H9 (cell line): ENCODE measurements at places on chromosomes 11 and 22.

DNA sequence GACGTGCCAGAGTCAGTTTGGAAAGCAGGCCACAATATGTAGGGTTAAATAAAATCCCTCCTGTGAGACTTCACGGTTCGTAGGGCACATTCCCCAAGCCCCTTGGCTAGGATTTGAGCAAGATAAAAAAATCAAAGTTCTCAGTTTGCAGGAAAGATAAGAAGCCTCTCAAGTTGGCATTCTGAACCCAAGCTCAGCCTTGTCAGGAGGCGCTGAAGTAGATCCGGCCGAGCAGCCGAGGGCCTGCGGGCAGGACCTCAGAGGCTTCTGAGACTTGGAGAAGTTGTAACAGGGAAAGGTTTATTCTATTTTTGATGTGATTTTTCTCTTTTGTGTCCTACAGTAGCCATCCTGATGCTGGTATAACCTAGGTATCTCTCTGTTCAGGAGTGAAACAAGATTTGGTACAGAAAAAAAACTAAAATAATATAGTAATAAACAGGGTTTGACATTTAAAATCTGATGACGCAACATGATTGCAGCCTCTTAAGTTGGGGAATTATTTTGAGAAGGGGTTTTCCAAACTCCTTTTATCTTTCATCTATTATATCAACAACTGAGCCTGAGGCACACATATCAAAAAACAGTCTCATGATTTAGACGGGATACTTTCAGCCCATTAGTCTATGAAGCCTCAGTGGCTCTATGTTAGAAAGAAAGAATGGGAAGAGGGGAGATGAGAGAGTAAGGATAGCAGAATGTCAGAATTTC is 10.1 kb downstream of the PATE2 start:
- no peak for DNase-seq

DNA sequence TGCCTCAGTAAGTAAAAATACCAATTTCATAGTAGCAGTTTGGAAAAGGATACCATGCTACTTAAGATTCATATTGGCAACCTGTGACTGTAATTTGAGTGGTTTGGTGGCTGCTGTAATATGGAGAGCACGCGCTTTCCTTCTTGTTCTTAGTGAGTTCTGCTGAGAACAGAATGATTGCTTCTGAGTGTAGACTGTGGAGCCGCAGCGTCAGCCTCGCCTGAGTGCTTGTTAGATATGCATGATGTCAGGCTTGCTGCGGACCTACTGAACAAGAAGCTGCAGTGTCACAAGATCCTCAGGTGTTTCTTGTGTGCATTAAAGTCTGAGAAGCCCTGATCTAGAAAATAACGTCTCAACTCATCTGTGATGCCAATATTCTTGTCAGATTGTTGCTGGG is 143.2 kb downstream of the ARHGAP42 start:
- DNase-seq: no peak

DNA sequence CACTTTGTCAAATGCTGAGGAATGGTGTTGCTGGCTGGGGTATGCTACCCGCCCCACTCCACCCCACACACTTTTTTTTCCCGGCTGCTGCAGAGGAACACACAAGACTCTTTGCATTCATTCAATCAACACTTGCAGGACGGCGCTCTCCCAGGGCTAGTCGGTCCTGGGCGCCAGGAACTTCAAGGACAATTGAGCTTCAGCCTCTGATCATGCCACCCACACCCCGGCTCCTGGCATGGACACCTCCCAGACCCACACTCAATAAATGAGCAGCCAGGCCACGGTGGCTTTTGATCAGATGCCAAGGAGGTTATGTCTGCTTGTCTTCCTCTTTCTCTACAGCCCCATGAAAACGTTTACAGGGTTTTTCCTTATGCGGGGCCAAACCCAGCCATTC is 19.8 kb downstream of the TPST2 start:
- DNase-seq: no peak

GRCh38 chr11:48044577-48044976 is 64.2 kb downstream of the PTPRJ start:
- DNase-seq: no peak

GRCh38 chr11:66651016-66651415 is 12.5 kb downstream of the RBM4 start:
- DNase-seq: no peak

DNA sequence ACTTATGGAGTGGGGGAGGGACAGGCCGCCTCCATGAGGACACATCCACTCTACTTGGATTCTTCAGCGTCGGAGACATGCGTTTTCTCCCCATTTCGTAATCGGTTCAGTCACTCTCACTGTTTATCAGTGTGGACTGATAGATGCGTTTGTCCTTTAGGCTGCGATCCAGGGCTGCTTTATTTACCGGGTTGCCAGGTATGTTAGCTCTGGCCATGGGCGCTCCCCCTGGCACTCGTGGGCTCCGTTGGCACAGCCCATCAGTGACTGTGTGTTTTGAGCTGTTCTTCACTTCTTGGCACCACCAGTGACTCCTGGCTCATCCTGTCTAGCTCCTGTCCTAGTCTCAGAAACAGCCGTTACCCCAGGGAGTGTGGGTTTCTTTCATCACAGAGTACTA is 1203.3 kb downstream of the BRD1 start:
- no peak for DNase-seq

DNA sequence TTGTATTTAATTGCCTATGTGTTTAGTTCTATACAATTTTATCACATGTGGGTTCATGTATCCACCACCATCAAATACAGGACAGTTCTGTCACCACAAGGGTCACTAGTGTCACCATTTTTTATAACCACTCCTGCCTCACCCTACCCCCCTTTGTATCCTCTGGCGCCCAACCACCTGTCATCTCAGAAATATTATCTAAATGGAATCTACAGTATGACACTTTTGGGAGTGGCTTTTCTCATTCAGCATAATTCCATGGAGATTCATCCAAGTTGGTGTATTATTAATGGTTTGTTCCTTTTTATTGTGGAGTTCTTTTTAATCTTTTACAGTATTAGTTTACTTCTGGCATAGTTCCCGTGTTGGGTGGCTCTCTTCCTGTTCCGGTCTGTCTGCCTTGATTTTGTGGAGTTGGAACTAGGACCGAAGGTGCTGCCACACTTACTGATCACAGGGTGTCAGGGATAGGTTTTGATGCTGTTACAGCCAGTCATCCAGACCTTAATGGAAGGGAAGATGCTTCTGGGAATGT is 58.5 kb downstream of the TNRC6B start:
- no peak for DNase-seq

DNA sequence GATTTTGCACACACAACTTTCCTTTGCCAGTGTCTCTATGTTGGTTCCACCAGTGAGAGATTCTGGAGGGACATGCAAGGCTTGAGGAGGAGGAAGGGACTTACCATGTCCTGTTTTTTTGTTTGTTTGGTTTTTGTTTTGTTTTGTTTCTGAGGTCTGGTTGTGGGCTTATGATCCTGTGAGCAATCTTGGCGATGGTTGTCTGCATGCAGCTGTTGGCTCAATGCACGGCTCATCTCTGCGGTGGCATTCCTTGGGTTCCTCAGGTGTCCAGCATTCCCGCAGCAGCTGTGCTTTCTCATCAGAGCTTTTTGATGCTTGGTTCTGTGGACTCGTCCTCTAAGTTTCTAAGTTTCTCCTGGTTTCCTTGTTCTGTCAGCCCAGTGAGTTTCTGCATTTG is 4.8 kb upstream of the NNMT start:
- no peak for DNase-seq

DNA sequence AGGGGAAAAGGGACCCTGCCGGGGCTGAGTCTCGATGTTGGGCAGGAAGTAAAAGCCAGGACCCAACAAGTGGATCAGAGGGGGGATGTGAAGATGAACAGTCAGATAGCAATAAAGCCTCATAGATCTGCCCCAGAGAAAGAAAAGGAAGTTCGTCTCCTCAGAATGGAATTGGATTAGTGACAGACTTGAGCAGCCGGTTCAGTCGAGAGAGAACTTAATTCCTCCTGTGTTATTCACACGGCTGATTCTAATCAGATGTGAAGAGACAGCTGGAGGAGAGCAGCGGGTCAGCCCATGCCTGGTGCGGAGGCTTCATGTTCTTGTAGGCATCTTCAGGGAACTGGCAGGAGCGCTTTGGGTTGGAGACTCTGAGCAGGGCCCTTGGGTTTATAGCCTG is 29.3 kb upstream of the CABP7 start:
- no peak for DNase-seq

GRCh38 chr11:122663056-122663740 is 7.7 kb downstream of the UBASH3B start:
- no peak for DNase-seq

DNA sequence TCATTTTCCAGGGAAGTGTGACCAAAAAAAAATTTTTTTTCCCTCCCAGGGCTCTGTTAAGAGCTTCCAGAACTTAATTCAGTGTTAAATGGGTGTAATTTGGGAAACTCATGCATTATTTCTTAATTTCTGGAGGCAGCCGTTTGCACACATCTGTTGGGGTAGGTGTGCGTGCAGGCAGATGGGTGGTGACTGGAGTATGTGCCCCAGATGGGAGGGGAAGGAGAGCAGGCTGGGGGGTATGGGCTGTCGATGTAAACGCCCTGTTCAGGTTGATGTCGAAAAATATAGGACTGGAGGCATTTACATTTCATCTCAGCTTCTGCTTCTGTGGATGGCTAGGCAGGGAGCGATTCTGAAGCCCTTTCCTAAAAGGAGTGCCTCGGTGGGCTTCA is 13.7 kb upstream of the SHISAL1 start:
- no peak for DNase-seq

DNA sequence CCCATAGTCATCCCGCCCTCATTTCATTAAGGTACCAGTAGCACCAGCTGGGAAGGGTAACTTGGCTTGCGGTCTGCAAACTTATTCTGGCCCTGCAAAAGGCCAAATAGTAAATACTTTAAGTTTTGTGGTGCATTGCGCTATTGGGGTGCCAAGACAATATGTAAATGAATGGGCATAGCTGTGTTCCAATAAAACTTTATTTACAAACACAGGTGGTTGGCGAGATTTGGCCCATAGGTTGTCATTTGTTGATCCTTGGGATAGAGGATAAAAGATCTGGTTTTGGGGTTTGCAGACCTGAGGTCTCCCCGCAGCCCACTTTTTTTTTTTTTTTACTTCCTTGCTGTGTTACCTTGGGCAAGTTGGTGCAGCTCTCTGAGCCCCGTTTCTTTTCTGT is 127.4 kb downstream of the MIAT start:
- DNase-seq: no peak

DNA sequence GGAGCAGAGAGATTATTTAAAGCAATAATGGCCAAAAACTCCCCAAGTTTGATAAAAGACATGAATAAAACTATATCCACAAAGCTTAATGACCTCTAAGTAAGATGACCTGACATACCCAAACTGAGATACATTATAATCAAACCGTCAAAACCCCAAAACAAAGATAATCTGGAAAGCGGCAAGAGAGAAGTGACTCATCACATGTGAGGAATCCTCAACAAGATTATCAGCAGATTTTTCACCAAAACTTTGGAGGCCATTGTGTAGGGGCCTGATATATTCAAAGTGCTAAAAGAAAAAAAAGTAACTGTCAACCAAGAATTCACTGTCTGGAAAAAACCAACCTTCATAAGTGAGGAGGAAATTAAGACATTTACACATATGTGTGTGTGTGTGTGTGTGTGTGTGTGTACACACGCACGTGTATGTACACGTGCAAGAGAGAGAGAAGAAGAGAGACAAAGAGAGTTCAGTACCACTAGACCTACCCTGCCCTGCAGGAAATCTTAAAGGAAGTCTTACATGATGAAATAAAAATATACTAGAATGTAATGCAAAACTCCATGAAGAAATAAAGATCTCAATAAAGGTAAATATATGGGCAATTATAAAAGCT is 752.4 kb downstream of the NELL1 start:
- no peak for DNase-seq

GRCh38 chr11:3873712-3874349 is 18.4 kb downstream of the STIM1 start:
- DNase-seq: no peak

- DNase-seq: no peak
Measured at GRCh38 chr22:36860821-36861659, at the start of gene NCF4. TSS of gene NCF4 (plus strand) at chr22:36861006. CDS start at chr22:36861172, 166 bp downstream.

- peak; percentile 46 for DNase-seq
Measured at GRCh38 chr11:132123449-132123848, 753.0 kb downstream of the NTM start.

DNA sequence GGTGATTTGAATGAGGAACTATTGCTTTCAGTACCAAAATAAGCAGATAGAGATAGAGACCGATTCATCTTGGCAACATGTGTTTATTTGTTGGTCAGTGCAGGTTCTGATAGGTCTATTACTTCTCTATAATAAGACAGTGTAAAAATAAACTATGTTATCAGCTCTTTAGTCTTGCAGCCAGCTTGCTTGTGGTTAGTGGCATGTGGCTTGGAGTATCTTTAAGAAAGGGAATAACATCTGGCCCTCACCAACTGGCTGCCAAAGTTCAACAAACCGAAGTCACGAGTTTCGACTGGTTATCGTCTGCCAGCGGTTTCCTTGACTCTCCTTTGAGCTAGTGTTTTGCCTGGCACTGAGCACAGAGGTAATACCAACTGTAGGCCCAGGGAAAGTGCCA is 71.8 kb downstream of the CTTN start:
- DNase-seq: no peak

DNA sequence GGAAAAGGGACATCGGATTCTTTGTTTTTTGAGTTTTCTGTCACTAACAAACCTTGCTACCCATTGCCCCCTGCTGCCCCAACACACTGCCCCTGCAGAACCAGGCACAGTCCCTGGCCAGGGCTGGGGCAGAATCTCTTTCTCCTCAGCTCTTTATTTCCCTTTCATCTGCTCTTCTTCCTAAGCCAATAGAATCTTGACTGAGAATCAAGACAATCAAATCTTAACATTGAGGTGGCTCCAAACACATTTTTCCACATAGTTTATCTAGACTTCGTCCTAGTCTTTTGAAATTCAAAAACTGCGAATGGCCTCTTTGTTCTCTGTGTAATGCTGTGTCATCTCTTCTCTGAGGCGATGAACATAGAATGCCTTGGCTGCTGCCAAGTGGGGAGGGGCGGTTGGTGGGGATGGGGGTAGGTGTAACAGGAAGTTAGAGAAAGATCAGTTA is 16.1 kb upstream of the NTM start:
- no peak for DNase-seq

DNA sequence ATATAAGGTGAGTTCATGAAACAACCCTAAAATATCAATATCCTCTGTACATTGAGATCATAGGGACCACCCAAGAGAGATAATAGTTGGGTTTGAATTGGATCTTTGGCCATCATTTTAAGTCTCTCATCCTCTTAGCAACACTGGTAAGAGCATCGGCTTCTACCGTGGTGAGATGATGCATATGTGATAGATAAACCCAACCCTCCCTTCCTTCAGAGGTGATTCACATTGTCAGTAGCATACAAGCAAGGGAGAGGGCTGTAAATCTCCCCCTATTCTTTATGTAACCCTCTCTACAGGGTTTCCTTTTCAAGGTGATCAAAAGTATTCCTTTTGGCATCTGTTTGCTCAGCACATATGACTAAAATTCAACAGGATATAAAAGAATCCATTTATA is 102.4 kb upstream of the MTMR2 start:
- DNase-seq: no peak

- no peak for DNase-seq
Measured at GRCh38 chr11:123630126-123630608, 24.3 kb downstream of the SCN3B start.

- DNase-seq: no peak
Measured at GRCh38 chr11:8229299-8230177, 34.1 kb downstream of the LMO1 start.
